ENCODE measurements at places on chromosomes 7 and 10.

- no peaks in the 10 kb centered on the region for H3K4me1 ChIP-seq
- no peaks in the 10 kb centered on the region for H3K36me3 ChIP-seq
- H3K27ac ChIP-seq: no peak overlapping the region
Observed at GRCh38 chr10:4806534-4806933, 19.5 kb upstream of the AKR1E2 start.

- H3K4me1 ChIP-seq: peaks cover 51% of the 10 kb centered on the region
- no peak for ATAC-seq
- no peaks in the 10 kb centered on the region for H3K36me3 ChIP-seq
- H3K4me3 ChIP-seq: no peak overlapping the region
Observed at GRCh38 chr7:74026406-74026902, 1.5 kb upstream of the ELN start.

DNA sequence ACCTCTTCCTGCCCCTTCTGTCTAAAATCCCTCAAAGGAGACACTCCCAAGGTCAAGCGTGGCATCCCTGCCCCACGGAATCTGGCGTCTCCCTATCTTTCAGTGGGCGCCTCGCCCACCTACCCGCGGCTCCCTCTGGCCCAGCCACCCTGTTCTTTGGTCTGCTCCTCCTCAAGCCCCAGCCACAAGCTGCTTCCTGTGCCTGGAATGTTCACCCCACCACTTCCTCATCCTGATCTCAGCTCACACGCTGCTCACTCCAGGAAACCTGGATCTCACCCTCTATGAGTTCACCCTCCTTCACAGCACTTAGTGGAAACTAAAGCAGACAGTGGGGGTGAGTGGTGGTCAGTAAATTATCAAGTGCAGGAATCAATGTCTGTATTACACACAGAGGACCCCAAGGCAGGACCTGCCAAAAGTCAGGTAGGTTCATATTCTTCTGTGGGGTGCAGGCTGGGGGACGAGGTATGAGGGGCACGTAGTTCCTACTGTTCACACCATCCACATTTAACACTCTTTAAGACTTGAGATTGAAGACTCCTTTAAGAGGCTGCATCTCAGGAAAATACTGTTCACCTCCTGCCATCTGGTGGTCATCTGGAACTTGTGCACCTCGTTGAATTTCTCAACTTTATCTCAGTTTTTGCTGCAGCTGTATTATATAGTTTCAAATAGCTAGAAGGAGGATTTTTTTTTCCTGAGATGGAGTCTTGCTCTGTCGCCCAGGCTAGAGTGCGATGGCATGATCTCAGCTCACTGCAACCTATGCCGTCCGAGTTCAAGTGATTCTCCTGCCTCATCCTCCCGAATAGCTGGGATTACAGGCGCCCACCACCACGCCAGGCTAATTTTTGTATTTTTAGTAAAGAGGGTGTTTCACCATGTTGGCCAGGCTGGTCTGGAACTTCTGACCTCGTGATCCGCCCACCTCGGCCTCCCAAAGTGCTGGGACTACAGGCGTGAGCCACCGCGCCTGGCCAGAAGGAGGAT lies 166.6 kb downstream of the ARHGAP21 start:
- peaks cover 6% of the 10 kb centered on the region for H3K27me3 ChIP-seq
- no peak overlapping the region for H3K27ac ChIP-seq
- no peak overlapping the region for H3K4me3 ChIP-seq
- no peak for ATAC-seq
- no peaks in the 10 kb centered on the region for H3K4me1 ChIP-seq
- H3K36me3 ChIP-seq: no peaks in the 10 kb centered on the region

GRCh38 chr7:55335151-55335550 lies 30.0 kb upstream of the LANCL2 start:
- ATAC-seq: no peak
- H3K27ac ChIP-seq: no peak overlapping the region
- no peaks in the 10 kb centered on the region for H3K4me1 ChIP-seq
- H3K36me3 ChIP-seq: no peaks in the 10 kb centered on the region

DNA sequence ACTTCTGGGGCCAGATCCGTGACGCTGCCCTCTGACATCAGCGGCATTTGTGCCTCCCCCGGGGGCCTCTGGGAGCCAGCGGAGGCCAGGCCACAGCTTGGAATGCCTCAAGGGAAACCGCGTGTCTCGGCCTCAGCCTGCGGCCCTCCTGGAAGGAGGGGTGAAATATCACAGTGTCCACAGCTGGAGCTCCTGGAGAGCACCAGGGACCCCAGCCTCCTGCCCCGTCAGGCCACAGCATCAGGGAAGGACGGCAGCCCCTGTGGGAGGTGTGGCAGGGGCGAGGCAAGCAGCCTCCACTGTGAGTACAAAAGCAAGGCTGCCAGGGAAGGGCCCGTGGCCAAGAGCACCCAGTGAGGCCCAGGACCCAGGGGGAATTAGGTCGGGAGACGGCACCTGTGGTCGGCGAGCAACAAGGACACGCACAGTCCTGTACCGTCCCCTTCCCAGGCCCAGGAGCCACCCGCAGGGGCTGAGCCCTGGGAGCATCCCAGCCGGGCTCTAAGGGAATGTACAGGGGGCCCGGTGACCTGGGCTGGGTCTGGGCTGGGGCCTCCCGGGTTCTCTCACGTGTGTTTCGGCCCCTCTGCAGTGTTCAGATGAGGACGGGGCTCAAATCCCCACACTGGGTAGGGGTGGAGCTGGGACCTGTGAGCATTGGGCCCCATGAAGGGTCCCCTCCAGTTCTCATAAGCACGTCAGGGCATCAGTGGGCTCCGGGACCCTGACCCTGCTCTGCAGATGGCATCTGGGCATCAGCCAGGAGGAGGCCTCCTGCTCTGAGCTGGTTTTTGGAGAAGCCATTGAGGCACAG lies 18.7 kb upstream of the KNDC1 start:
- peaks cover 80% of the 10 kb centered on the region for H3K27me3 ChIP-seq
- H3K36me3 ChIP-seq: no peaks in the 10 kb centered on the region
- no peak overlapping the region for H3K4me3 ChIP-seq
- no peak overlapping the region for H3K27ac ChIP-seq
- no peak for ATAC-seq
- H3K4me1 ChIP-seq: no peaks in the 10 kb centered on the region

DNA sequence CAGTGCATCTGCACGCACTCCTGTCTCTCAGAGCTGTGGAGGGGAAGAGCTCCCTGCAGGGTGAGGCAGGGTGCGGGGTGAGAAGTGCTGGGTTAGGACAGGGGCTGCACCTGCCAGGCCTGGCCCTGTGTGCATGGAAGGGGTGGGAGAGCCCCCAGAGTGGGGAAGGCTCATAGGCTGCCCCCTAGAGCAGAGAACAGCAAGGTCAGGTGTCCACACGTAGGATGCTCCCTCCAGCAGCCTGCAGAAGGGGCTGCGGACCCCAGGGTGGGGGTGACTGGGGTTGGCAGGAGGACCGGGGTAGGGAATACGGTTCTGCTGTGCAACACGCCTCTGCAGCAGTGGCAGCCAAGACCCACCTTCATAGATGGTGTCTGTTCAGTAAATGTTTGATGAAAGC lies 208.6 kb downstream of the PTPRN2 start:
- H3K4me3 ChIP-seq: no peak overlapping the region
- no peak overlapping the region for H3K27ac ChIP-seq
- no peaks in the 10 kb centered on the region for H3K36me3 ChIP-seq

- no peaks in the 10 kb centered on the region for H3K4me1 ChIP-seq
- no peaks in the 10 kb centered on the region for H3K36me3 ChIP-seq
- no peak overlapping the region for H3K4me3 ChIP-seq
- H3K27me3 ChIP-seq: peaks cover 11% of the 10 kb centered on the region
- no peak for ATAC-seq
Observed at GRCh38 chr10:23517155-23517554, 78.3 kb downstream of the OTUD1 start.

Data from gastroesophageal sphincter (tissue), 4 donors.